T-helper 2 cell treated with Interferon-gamma antibody and Interleukin-4, amounts not matched to agents 5 μg/mL and 100 μg/mL, for 36 hours (primary cell): ENCODE measurements at places on chromosomes 6 and 20.

DNA sequence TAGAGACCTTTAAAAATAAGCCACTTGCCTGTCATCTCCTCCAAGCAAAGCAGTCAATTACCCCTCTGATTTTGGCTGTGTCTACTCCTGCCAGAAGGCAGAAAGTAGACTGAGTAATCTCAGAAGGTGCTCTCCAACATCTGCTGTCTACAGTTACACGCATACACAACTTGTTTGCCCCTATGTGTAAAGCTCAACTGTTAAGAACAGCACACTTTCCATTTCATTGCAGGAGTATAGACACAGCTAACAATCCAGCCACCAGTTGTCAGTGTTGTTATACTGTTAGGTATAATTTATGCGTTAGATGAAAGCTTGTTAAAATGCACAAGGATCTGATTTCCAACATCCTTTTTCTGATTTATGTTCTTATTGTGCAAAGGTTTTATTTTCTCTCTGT, 88.2 kb downstream of the SAMD3 start:
- no peaks in the 10 kb centered on the region for H3K27me3 ChIP-seq
- peaks cover 77% of the 10 kb centered on the region for H3K4me1 ChIP-seq
- H3K27ac ChIP-seq: peak overlapping the region; percentile 78
- H3K4me3 ChIP-seq: peak overlapping the region; percentile 70
- H3K36me3 ChIP-seq: peaks cover 69% of the 10 kb centered on the region

GRCh38 chr6:34230653-34231371, 5.9 kb upstream of the HMGA1 start:
- H3K4me3 ChIP-seq: no peak overlapping the region
- no peak overlapping the region for H3K27ac ChIP-seq
- H3K4me1 ChIP-seq: peaks cover 23% of the 10 kb centered on the region
- H3K36me3 ChIP-seq: no peaks in the 10 kb centered on the region

GRCh38 chr6:84019842-84020211, 13.7 kb upstream of the MRAP2 start:
- H3K36me3 ChIP-seq: no peaks in the 10 kb centered on the region
- no peak overlapping the region for H3K27ac ChIP-seq
- no peak for DNase-seq
- H3K4me1 ChIP-seq: peaks cover 2% of the 10 kb centered on the region

DNA sequence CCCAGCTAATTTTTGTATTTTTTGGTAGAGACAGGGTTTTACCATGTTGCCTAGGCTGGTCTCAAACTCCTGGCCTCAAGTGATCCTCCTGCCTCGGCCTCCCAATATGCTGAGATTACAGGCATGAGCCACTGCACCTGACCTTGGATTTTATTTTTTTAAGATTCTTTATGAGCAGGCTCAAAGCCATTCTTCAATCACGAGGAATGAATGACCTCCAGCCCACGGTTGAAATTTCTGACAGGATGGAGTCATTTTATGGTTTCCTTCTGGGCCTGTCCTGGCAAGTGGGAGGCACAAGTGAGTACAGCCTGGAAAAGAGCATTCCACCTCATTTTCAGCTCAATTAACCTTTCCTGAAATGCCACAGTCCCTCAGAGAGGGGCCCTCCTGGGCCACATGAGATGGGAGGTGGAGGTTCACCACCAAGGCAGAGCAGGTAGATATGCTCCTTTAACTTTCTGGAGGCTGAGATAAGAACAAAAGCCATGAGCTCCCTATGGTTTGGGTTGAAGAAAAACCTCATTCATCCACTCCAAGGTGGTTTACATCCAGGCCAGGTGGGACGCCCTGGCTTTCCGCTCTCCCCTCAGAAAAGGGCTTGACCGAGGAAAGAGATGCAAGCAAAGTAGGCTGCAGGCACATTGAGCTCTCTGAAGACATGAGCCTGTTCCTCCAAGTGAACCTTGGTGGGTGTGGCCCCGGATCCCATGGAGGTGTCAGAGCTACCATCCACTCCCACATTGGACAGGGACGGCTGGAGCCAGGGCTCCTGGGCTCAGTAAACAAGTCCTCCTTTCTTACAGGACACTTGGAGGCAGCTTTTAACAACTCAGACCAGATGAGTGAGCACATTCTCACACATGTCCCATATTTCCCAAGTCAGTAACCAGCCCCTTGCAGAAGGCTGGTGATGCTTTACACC, 208.5 kb upstream of the SSTR4 start:
- no peak overlapping the region for H3K27ac ChIP-seq
- no peak overlapping the region for H3K4me3 ChIP-seq
- no peaks in the 10 kb centered on the region for H3K4me1 ChIP-seq
- H3K27me3 ChIP-seq: no peaks in the 10 kb centered on the region

DNA sequence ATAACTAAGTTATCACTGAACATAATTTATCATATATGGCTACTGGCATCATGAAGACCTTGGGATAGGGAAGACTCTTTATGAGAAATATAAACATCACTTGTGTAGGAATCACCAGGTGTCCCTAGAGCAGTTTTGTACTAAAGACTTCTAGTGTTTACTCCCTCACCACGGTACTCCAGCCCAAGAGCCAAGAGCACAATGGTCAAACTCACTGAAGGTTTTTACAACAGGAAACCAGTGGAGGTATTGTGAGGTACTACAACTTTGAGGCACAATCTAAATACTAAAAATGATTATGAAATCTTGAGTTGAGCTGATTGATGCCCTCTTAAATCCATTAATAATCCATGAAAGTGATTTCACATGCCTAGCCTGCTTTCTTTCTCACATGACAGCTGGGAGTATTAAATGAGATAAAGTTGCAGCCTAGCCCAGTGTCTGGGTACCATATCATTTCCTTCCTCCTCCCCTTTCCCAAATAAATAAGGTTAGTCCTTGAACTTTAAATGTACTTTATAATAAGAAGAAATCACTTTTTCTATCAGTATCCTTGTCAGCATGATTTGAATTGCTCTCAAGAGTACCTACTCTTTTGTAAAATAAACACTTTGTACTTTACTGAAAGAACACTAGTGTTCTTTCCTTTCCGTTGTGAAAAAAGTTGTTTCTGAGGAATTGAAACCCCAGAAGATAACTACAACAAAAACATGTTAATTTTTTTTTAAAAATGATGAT, 26.5 kb downstream of the GLO1 start:
- no peak for DNase-seq
- H3K27ac ChIP-seq: peak overlapping the region; percentile 58
- H3K36me3 ChIP-seq: peaks cover 50% of the 10 kb centered on the region
- H3K27me3 ChIP-seq: no peaks in the 10 kb centered on the region
- H3K4me3 ChIP-seq: no peak overlapping the region

- no peak for DNase-seq
- peaks cover 34% of the 10 kb centered on the region for H3K4me1 ChIP-seq
- H3K36me3 ChIP-seq: peaks cover 10% of the 10 kb centered on the region
- H3K27me3 ChIP-seq: peaks cover 29% of the 10 kb centered on the region
These were observed 22.2 kb upstream of the SNRPB2 start for GRCh38 chr20:16707674-16708073.

DNA sequence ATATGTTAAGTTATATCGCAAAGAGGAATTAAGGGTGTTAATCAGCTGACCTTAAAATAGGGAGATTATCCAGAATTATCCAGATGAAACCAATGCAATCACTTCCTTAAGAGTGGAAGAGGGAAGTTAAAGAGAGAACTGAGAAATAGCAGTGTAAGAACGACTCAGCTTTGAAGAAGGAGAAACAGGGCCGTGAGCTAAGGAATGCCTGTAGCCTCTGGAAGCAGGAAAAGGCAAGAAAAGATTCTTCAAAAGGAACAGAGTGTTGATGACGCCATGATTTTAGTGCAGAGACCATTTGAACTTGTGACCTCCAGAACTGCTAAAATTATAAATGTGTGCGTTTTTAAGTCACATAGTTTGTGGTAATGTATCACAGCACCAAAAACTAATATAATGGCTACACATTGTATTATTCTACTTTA, 32.7 kb downstream of the ILRUN start:
- peak overlapping the region; percentile 96 for H3K27ac ChIP-seq
- DNase-seq: no peak
- peaks cover 23% of the 10 kb centered on the region for H3K36me3 ChIP-seq
- peaks cover 53% of the 10 kb centered on the region for H3K4me1 ChIP-seq

GRCh38 chr20:9635750-9636149, 121.4 kb downstream of the LAMP5 start:
- no peaks in the 10 kb centered on the region for H3K27me3 ChIP-seq
- H3K36me3 ChIP-seq: no peaks in the 10 kb centered on the region
- no peak overlapping the region for H3K27ac ChIP-seq
- no peak overlapping the region for H3K4me3 ChIP-seq

DNA sequence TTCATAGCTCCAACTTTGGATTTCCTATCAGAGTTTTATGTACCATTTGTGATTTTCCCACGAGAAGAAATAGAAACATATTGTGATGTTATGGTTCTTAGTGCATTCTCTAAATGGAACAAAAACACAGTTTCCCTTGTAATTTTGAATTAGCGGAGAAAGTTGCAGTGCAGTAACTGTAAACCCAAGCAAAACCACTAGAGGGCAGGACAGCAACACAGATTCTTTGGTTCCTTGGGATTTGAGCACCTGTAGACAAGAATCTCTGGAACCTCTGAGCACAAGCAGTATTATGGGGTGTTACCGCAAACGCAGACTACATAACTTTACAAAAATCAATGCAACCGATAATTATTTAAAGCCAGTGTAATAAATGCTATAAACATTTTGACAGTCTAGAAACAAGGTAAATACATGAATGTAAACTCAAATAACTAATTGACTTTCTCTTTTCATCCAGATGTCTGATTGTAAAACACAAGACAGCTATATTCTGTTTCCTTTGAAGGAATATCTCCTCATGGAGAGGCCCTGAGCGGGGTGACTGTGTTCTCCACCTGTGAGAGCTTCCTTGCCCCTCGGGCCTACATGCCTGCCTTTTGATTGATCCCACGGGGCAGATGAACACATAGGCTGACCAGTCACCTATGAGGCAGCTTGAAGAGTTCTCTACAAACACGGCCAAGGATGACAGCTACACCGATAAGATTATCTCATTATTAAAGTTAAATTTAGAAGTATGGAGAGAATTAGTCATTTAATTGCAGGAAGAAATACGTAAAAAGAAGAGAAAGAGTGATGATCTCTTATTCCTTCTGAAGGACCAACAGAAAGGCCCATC, 67.5 kb upstream of the COL21A1 start:
- no peaks in the 10 kb centered on the region for H3K36me3 ChIP-seq
- H3K4me3 ChIP-seq: no peak overlapping the region
- no peak for DNase-seq
- H3K27me3 ChIP-seq: no peaks in the 10 kb centered on the region

GRCh38 chr6:7431674-7432390, 42.2 kb downstream of the RIOK1 start:
- no peak overlapping the region for H3K4me3 ChIP-seq
- peaks cover 8% of the 10 kb centered on the region for H3K27me3 ChIP-seq
- no peak for DNase-seq
- no peak overlapping the region for H3K27ac ChIP-seq

DNA sequence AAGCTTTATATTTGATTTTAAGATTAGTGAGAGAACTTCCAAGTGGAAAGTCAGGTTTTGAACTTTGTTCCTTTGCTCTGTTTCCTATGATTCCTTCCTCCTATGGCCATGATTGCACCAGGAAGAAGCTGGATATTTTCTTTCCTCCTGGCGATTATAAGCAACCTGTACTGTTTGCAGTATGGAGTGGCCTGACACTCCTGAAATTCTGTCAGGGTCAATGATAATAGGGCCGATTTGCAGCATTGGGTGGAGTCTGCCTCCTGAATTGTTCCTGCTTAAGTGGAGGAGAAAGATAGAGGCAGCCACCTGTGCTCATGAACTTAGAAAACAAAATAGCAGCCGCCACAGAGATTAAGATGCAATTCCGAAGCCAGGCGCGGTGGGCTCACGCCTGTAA, 9.8 kb upstream of the FAM217A start:
- no peak for DNase-seq
- H3K36me3 ChIP-seq: no peaks in the 10 kb centered on the region

DNA sequence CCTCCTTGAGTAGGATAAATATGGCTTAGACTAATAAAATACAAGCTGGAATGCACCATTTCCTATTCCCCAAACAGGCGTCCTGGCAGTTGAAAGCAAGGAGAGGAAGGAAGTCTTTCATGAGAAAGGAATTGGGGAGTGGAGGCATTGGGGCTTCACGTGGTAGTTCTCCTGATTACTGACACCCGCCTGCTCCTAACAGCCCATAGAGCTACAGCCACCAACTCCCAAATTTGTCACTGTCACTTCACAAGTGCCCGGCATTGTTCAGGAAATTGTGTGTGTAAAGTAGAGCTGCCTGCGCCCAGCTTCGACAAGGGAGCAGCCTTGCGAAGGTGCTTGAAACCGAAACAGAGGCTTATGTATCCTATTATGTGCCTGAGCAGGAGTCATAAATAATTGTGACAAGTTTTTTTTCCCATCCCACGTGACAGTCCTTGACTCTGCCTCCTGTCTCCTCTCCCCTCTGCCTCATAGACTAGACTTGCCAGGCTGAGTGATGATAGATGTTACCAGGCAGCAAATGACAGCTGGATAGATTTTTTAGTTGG, 301.7 kb upstream of the ZFP64 start:
- H3K27me3 ChIP-seq: no peaks in the 10 kb centered on the region
- H3K36me3 ChIP-seq: no peaks in the 10 kb centered on the region
- no peak overlapping the region for H3K4me3 ChIP-seq
- H3K4me1 ChIP-seq: peaks cover 2% of the 10 kb centered on the region
- no peak for DNase-seq

DNA sequence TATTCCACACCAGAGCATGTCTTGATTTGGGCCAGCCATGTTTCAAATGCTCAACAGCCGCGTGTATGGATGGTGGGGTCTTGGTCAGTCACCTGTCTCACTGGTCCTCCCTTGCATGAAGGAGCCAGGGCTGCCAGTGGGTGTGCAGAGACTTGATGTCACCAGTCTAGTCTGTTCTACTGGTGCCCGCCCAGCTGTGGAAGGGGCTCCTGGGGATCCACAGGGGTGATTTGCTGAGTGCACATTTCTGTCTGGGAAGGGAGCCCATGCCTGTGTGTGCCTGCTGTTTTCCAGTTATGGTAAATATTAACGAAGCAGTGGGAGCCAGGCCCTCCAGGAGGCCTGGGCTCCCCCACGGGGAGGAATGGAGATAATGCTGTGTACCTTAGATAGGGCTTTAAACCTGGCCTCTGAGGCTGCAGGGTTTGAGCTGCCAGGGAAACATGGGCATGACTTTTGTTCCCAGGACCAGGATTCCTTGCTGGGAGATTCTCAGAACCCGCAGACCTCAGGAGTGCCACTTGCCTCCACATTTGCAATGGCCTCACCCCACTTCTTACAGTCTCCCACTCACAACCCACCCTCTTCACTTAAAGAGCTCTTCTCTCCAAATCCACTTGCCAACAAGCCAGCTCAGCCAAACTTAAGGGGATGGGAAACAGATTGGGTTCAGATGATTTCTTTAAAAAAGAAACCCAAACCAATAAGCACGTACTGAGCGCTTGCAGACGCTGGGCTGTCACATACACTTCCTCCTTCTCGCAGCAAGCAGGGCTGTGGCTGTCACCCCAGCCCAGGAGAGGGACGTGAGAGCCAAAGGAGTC, 54.1 kb downstream of the VEGFA start:
- no peak overlapping the region for H3K4me3 ChIP-seq
- peaks cover 24% of the 10 kb centered on the region for H3K27me3 ChIP-seq
- DNase-seq: no peak
- no peak overlapping the region for H3K27ac ChIP-seq
- no peaks in the 10 kb centered on the region for H3K4me1 ChIP-seq
